ENCODE measurements at places on chromosomes 4 and X.

DNA sequence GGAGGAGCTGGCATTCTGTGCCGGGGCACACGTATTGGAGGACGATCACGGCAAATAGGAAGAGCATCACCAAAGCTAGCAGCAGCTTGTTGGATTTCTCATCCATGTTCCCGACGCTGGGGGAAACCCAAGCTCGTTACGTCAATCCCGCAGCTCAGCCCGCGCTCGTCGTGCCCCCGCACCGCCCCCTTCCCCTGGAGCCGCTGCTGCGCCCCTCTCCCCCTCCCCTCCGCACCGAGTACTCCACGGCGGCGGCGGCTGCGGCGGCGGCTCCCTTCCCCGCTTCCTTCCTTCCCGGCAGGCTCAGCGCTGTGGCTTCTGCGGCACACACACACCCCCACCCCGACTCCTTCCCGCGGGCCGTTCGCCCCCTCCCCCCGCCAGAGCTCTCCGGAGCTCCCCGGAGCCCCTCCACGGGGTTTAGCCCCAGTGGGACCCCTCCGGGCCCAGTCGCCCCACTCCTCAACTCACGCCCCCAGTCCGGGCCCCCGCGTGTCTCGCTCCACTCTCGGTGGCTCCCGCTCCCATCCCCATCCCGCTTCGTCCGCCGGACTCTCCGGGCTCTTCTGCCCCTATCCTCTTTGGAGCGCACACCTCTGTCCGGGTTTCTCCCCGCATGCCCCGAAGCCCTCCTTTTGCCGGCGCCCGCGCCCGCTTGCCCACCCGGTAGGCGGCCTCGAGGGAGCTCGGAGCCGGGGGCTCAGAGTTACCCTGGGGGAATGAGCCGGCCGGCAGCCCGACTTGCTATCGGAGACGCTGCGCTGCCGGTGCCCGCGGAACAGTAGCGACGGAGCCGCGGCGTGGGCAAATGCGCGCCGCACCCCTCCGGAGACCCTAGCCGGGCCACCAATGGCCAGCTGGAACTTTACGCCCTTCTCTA, 978 bp downstream of the HS6ST2 start:
- DNase-seq: no peak

DNA sequence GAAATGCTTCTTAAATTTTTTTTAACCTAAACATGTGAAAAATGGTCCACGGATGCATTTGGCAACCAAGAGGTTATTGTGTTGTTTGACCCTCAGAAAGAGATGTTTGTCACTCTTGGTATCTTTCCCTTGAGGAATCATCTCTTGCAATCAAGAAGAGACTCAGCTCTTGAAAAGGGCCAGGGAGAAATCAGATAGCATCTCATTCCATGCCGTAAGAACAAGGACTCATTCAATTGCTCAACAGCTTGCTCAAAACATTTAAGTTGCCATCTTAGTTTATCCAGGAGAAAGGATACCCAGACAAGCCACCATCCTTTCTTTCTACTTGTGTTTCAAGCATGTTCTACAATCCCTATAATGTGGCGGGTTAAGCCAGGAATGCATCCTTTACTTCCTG, 209.5 kb upstream of the LNX1 start:
- no peak for DNase-seq

DNA sequence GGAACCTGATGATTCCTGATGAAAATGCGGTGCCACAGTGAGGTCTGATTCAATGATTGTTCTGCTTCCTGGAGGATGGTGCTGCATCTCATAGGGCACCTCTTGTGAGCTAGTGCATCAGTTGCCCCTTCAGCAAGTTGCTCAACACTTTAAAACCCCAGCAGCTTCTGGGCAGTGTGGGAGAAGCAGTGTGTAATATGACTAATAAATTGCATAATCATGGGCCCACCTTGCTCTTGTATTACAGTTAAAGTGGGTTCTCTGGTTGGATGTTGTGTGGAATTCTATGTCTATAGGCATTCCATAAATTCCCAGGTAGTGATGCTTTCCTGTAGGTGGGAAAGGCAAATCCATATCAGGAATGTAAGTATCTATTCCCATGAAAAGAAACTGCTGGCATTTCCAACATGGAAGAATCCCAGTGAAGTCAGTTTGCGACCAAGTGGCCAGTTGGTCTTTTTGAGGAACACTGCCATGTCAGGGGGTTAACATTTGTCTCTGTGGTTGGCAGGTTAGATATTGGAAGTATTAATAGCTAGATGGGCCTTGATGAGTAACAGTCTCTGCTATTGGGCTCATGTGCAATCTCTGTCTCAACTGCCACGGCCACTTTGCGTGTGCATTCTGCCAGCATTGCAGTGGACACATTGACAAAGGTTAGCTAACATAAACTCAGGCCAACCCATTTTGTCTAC, 121.1 kb upstream of the OTUD4 start:
- DNase-seq: no peak

GRCh38 chrX:2751291-2751690, 549 bp upstream of the XG start:
- no peak for DNase-seq

DNA sequence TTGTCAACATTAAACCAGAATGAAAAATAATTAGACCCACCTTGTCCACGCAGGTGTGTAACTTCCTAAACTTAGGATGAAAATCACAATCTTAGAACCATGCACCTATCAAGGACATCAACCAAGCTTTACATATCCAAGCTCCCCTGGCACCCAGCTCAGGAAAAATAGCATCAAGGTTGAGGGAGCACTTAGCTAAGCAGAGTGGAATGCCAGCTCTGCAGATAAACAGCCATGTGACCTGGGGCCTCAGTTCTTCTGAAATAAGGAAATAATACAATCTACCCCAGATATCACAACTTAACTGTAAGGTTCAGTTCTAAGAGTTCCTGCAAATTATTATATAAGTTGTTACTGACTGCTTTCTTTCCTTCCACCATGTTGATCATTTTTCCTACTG, 64.7 kb downstream of the DHX15 start:
- no peak for DNase-seq
